Suppressor macrophage treated with lipopolysaccharide for 4 hours (primary cell): ENCODE measurements at places on chromosomes 4 and X.
A peak's percentile ranks its signal among the peaks of the same experiment; 100 is the strongest.

DNA sequence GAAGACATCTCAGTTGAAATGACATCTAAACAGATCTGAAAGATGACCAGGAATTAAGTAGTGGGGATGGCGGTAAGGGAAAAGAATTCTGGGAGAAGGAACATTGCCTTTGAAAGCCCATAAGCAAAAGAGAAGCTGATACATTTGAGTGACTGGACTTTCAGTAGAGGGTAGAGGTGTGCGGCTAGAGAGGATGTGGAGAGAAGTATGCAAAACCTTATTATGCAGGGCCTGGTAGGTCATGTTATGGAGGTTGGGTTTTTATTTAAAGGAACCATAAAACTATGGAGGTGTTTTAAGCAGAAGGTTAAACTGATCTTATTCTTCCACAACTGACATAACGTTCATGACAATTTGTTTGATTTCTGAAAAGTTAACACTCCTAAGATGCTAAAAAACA, 36.3 kb downstream of the RPS6KA3 start:
- DNase-seq: no peak

GRCh38 chr4:168600796-168601583, 104.1 kb downstream of the PALLD start:
- no peak for DNase-seq

- DNase-seq: no peak
Observed at GRCh38 chr4:138320831-138321230, 78.7 kb upstream of the SLC7A11 start.

- no peak for DNase-seq
Observed at GRCh38 chr4:122632396-122633143, 11.7 kb upstream of the IL21 start.

- no peak for DNase-seq
Observed at GRCh38 chr4:24521544-24521943, 62.8 kb downstream of the DHX15 start.

DNA sequence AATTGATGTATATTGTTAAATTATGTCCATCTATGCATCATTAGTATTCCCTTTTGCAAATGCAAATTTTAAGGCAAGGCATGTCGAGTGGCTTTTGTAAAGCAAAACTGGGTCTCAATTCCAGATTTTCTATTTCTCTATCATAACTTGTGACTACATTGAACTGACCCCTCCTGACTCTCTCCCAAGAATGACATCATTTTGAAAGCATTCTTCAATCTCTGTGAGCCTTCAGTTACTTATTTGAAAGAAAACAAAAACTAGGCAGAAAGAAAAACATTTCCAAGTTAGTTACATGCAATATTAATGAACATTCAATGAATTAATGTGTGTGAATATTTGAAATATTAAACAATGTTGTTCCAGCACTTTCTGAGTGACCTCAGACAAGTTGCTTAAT, 314.3 kb upstream of the CLNK start:
- no peak for DNase-seq

DNA sequence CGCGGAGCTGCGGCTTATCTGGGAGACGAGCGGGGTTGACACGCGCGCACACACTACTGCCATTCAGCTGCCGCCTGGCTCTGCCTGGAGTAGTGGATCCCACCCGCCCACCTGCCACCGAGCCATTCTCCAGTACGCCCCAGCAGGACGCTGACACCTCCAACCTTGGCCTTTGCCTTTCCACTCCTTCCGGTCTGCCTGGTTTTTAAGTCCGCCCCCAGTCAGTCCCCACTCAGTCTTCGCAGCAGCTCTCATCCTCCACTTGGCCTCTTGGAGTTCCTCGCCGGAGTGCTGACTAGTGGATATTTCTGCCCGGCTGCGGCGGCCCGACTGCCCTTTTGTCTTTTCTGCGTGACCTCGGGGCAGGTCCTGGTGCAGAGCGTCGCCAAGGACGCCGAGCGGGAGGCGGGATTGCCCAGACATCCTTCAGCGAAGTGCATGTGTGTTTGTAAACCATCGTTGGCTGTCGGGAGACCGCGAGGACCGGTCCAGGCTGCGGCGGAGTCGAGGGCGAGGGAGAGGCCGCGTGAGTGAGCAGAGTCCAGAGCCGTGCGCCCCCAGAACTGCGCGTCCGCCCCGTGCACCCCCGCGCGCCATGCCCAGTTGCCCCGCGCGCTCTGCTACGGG, 1.1 kb downstream of the SLIT2 start:
- DNase-seq: no peak

GRCh38 chr4:19327364-19327763, 924.3 kb upstream of the SLIT2 start:
- DNase-seq: no peak

DNA sequence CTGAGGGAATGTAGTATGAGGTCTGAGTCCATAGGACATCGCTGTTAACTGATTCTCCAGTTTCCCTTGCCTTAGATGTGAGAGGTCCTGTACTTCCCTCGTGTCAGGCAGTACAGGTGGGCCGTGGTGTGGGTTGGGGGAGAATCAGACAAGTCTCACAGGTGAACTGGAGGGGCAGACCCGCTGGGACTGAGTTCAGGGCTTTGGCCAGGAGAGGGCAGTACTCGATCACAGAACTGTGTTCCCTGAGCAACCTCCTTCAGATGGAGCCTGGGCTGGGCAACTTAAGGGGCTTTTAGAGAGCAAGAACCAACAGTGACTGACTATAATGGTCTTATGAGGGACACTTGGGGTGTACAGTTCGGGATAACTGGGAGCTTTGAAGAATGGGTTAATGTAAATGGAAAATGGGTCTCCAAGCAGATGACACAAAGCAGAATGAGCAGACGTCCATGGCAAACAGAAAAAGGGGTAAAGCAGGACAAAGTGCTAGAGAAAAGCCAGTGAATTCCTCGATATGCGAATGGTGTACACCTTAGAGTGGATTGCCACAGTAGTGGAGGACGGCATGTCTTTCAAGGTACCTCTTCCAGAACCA, 83.6 kb downstream of the CCNG2 start:
- peak; percentile 68 for DNase-seq

DNA sequence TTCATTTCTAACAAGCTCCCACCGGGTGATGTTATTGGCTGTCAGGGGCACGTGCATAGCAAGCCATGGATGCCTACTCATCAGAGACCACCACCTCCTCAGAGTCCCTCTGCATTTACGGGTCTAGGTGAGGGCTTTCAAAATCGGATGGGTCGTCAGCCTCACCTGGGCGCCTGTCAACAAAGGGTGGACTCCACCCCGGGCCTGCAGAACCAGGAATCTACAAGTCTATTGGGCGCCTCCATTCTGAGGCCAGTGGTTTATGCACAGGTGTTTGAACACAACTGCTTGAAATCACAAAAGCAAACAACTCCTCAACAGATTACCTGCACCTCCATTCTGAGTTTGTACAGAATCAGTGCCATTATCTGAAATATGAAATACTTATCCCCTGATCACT, 318.9 kb downstream of the PTTG2 start:
- DNase-seq: no peak

DNA sequence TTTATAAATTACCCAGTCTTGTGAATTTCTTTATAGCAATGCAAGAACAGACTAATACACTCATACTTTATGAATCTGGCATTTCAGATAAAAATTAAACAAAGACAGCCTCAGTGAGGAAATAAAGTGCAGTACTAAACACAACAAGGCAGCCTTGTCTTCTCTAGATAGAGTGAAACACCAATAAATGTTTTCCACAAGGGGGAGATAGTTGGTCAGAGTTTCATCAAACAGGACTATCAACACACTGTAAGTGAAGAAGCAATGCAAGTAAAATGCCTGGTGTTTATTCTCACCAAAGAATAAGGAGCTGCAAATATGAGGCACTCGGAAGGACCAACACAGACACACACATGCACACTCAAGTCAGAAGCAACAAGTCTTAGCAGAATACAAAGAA, 62.8 kb downstream of the FAM9B start:
- peak; percentile 57 for DNase-seq

- DNase-seq: no peak
Observed at GRCh38 chrX:136896121-136896914, 15.8 kb upstream of the RBMX start.

- no peak for DNase-seq
Observed at GRCh38 chr4:80229128-80229527, 31.8 kb downstream of the PRDM8 start.

- no peak for DNase-seq
Observed at GRCh38 chr4:134132086-134132783, 69.4 kb downstream of the PABPC4L start.

DNA sequence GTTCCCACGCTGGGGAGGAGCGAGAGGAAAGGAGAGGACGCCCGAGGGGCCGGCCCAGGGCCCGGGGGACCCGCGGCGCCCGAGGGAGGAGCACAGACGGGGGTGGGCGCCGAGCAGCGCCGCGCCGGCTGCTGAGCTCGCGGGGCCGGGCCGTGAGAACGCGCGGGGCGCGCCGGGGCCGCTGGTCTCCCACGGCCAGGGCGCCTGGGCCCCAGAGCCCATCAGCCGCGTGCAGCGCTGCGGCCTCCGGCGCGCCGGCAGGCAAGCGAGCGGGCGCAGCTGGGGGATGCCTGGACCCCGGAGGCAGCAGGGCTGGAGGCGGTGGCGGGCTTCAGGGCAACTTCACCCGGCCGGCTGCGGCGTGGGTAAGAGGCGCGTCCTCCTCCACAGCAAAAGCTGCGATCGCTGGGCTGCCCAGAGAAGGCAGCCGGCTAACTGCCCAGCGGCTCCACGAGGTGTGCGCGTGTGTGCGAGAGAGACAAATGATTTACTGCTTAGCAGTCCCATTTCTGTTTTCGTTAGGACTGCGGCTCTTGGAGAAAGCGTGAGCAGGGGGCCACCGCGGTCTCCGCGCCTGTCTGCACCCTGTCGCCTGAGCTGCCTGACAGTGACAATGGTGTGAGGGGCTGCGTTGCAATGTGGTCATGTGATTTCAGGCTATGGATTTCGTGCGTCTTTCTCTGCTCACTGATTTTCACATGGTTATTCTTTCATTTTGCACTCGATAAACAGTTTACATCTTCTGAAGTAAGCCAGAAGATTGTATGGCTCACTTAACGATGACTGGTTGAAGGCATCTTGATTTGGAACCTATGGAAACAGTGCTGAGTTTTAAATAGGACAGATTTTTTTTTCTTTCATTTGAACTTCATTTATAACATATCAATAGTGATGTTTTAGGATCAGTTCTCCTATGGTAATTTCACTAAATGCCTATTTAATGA, 1.2 kb downstream of the GUCY1A1 start:
- peak; percentile 44 for DNase-seq

- no peak for DNase-seq
Observed at GRCh38 chr4:123204737-123205136, 191.9 kb upstream of the SPRY1 start.

DNA sequence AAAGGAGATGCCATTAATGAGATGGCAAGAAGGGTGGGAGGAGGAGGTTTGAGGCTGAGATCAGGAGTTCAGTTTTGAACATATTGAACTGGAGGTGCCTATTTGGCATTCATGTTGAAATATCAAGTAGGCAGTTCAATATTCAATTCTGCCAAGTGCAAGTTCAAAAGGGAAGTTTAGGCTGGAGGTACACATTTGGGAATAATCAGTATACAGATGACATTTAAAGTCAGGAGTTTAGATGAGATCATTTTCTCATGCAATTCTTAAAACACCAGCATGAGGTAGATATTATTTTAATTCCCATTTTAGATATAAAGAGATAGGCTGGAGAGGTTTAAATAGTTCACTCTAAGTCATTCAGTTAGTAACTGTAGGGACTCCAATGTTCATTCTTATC, 26.1 kb downstream of the COQ2 start:
- peak; percentile 24 for DNase-seq

- no peak for DNase-seq
Observed at GRCh38 chr4:84158670-84159069, 340.4 kb downstream of the NKX6-1 start.

GRCh38 chrX:135914404-135914803, 20.9 kb downstream of the SAGE1 start:
- no peak for DNase-seq

DNA sequence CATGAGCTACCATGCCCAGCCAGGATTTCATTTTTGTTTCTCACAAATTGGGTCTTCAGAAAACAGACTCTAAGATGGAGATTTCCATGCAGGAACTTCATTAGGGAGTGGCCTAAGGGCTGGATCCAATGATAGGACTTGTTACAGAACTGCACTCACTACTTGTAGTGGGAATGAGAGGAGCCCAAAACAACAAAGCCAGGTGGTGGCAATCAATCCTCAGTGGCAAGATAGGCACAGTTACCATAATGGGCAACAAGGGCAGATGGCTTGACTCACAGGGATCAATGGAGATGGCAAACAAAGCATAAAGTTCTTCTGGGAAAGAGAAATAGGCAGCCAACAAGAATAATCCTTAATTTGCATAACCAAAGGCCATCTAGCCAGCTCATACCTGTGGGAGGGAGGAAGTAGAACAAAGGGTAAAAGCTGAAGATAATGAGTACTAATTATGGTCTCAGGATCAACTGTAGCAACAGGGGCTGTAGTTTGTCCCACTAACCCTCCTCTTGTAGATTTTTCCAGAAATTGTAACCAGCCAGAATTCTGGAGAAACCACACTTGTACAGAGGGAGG, 72.8 kb upstream of the MAPK10 start:
- peak; percentile 3 for DNase-seq

GRCh38 chr4:78493731-78494130, 57.8 kb upstream of the ANXA3 start:
- no peak for DNase-seq

DNA sequence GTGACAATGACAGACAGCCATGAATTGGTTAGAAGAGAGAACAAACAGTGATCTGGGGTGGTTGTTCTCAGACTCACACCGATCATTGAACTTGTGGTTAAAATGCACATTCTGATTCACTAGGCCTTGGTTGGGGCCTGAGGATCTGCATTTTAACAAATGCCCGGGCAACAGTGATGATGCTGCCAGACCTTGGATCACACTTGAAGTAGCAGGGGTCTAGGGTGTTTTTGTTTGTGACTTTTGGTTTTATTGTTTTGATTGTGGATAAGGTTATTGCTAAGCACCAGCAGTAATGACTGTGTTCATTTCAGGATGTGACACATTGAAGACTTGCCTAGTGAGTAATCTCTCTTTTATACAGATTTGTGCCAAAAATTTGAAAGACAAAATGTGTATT, 36.5 kb downstream of the TXLNG start:
- DNase-seq: no peak

GRCh38 chr4:27066591-27066990, 205.9 kb downstream of the STIM2 start:
- peak; percentile 79 for DNase-seq

DNA sequence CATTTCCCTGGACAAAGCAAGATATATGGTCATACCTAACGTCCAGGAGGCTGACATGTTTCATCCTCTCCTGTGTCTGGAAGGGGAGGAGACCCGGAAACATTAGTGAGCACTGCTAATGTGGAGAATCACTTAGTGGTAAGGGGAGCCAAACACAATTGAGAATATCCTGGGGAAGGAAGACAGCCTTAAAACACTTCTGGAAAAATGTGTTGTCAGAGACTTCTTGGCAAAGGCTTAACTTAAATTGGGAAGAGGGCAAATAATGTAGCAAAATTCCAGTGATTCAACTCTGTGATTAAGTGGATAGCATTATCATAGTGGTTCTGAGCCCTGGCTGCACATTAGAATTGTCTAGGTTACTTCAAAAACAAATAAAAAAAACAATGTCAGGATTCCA, 39.5 kb downstream of the SPARCL1 start:
- DNase-seq: no peak
